Hepatic stellate cell (primary cell): ENCODE measurements at places on chromosomes 12 and 14.

DNA sequence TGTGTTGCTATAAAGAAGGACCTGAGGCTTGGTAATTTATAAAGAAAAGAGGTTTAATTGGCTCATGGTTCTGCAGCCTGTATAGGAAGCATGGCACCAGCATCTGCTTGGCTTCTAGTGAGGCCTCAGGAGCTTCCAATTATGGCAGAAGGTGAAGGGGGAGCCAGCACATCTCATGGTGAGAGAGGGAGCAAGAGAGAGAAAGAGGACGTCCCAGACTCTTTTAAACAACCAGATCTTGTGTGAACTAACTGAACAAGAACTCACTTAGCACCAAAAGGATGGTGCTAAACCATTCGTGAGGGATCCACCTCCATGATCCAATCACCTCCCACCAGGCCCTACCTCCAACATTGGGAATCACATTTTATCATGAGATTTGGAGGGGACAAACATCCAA is 6.1 kb upstream of the SNAPC1 start:
- no peak for DNase-seq

DNA sequence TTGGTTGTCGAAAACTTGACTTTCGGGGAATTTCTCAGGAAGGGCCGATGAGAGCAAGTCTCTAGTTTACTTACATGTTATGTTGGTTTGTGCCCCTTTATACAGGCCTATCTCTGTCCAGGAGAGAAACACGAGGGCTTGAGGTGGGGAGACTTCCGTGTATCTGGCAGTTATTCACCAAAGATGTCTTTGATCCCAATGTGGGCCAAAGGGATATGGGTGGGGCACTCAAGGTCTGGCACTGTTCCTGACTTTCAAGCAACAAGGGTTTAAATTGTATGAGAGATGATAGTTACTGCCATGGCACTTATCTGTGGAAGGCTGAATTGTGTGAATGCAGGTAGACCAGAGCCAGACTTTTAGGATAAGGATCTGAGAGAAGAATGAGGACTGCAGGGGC is 137.2 kb upstream of the DHRS4 start:
- DNase-seq = no peak

DNA sequence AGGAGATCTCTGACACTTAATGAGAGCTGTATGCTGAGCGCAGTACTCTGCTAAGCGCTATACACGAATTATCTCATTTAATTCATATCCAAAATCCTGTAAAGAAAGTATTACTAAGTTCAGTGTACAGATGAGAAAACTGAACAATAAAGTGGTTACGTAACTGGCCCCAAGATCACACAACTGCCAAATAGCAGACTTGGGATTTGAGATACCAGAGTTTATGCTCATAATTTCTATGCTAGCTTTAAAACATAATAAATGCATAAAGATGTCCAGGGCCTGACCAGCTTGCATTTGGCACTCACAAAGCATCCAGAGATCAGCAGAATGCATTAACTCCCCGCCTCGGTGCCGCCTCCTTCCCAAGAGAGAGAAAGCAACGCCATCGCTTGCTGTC is 83.2 kb upstream of the PWP1 start:
- DNase-seq = no peak

DNA sequence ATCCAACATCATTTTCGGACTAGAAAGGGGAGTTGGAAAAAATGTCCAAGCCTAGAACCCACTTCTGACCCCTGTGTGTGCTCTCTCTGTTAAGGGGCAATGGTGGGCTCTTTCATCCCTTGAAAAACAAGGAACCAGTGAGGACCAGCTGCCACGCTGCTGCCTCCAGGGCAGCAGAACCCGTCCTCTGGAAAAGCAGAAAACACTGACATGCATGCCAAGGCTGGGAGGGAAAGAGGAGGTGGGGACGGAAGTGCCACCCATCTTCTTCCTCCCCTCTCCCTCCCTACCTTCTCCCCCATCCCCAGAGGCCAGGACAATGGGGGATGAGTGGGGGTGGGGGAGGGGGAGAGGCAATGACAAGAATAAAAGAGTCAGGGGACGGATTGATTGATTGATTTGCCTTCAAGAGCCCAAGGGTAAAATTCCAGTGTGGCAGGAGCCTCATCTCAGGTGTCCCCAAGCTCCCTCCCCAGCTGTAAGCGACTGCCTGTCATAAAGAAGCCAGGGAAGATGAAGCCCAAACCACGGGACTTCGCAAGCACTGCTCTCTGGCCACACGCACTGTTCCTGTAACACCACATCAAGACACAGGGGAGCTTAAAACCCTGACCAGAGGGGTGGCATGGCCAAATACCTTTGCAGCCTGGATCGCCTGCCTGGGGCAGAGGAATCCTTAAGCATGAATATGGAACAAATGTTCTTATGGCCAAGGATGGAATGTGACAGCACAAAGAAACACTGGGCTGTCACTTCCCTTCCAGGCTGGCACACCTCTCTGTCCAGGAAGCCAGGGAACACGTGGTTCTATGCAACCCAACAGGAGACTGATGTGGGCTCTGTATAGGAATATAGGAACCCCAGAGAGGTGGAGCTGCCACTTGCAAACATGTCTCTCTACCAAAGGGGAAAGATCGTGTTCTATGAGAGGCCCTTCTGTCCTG is 38.9 kb upstream of the BDKRB2 start:
- no peak for DNase-seq

DNA sequence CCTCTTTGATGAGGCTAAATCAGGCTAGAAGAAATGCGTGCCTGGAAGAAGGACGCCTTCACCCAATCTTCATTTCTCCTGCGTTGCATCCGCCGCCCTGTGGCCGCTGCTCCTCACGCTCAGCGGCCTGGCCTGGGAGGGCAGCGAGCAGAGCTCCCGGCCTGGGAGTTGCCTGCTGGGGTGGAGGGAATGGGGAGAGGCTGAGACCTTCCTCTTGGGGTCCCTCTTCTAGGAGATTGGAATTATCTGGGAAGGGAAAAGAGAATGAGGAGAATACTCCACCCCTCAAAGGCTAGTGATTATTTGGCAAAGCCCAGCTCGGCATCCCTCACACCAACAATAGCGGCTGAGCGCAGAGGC is 2.4 kb upstream of the HOXC12 start:
- no peak for DNase-seq

GRCh38 chr12:15601210-15601800 is 187.9 kb downstream of the EPS8 start:
- DNase-seq = no peak

DNA sequence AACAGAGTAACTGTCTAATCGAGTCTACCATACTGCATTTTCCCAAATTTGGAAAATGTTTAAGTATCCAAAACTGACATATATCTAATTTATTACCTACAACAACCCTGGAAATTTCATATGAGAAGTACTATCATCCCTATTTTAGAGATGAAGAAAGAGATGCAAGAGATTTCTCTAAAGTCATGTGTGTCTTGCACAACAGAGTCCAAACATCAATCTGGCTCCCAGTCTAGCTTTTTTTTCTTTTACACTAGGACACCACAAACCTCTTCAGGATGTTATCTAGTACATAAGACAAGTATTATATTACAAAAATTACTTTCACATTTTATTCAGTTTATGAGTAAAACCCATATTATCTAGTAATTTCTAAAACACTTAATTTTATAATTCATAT is 39.1 kb downstream of the CAPS2 start:
- no peak for DNase-seq

DNA sequence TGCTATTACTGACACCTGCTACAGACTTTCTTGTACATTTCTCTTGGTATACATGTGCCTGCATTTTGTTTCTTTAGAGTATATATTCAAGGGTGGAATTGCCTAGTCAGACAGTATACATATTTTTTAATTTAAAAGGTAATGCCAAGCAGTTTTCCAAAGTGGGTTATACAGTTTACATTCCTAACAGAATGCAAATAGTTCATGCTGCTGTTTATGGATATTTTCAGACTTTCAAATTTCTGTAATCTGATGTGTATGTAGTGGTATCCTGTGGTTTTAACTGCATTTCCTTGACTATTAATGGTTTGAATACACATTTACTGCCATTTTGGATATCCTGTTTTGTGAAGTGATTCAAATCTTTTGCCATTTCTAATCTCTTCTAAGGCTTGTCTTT is 55.5 kb upstream of the VCPKMT start:
- DNase-seq = no peak

- no peak for DNase-seq
These were observed 105.7 kb downstream of the PLEKHA5 start for GRCh38 chr12:19234981-19235871.

- DNase-seq = no peak
These were observed at the start of gene CPNE6 for GRCh38 chr14:24071144-24071697. CPNE6 (plus strand) TSS chr14:24071562; CDS start chr14:24072937, 1,375 bp downstream.

GRCh38 chr14:68785534-68786490 is 7.1 kb downstream of the ZFP36L1 start:
- DNase-seq = no peak

- DNase-seq = no peak
These were observed 3.7 kb downstream of the ZBTB1 start for GRCh38 chr14:64508215-64508776.

- DNase-seq = peak; percentile 42
These were observed 310 bp downstream of the BICDL1 start for GRCh38 chr12:119989361-119989730.

GRCh38 chr14:60189923-60190840 is 25.0 kb upstream of the DHRS7 start:
- no peak for DNase-seq

GRCh38 chr14:95551435-95551834 is 16.6 kb downstream of the GLRX5 start:
- DNase-seq = no peak

- no peak for DNase-seq
These were observed 26.6 kb upstream of the GTF2A1 start for GRCh38 chr14:81247271-81247766.

GRCh38 chr12:117724543-117724942 is 244.2 kb downstream of the KSR2 start:
- DNase-seq = no peak

DNA sequence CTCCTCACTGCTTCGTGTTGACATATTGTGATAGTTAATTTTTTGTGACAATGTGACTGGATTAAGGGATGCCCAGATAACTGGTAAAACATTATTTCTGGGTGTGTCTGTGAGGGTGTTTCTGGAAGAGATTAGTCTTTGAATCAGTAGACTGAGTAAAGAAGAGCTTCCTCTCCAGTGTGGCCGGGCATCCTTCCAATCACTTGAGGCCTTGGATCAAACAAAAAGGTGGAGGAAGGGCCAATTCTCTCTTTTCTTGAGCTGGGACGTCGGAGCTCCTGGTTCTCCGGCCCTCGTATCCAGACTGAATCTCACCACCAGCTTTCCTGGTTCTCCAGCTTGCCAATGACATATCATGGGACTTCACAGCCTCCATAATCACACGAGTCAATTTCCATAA is 240.4 kb downstream of the CHST11 start:
- no peak for DNase-seq

- DNase-seq = no peak
These were observed 10.1 kb downstream of the LACRT start for GRCh38 chr12:54624315-54625279.

DNA sequence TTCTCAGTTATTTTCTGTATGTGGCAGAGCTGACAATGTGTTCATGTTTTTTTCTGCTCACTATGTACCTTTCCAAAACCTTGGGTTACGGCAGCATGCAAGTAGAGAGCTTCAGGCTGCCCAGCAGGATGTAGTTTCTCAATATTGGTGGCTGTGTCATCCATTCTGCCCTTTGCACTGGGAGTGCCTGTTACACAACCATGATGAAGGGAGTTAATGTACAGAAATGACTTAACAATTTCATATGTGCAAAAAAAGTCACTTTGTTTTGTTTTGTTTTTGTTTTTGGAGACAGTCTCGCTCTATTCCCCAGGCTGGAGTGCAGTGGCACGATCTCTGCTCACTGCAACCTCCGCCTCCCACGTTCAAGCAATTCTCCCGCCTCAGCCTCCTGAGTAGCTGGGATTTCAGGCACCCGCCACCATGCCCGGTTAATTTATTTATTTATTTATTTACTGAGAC is 6.1 kb upstream of the CNIH1 start:
- DNase-seq = no peak

DNA sequence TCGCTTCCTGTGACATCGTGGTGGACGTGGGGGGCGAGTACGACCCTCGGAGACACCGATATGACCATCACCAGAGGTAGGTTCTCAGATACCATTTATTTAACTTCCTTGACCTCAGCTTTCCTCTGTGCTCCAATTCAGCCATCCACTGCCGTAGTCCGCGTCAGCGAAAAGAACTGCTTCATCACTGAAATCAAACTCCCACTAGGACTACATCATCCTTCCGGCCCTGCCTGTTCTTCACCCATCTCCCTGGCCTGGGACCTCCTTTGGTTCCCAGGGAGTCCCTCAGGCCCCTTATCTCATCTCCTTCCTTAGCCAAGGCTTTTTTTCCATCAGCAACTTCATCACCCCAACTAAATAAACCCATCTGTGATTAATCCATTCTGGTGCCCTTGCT is 692 bp downstream of the MYG1 start:
- peak; percentile 53 for DNase-seq

- no peak for DNase-seq
These were observed 9.5 kb downstream of the PCNX1 start for GRCh38 chr14:70916799-70917198.

DNA sequence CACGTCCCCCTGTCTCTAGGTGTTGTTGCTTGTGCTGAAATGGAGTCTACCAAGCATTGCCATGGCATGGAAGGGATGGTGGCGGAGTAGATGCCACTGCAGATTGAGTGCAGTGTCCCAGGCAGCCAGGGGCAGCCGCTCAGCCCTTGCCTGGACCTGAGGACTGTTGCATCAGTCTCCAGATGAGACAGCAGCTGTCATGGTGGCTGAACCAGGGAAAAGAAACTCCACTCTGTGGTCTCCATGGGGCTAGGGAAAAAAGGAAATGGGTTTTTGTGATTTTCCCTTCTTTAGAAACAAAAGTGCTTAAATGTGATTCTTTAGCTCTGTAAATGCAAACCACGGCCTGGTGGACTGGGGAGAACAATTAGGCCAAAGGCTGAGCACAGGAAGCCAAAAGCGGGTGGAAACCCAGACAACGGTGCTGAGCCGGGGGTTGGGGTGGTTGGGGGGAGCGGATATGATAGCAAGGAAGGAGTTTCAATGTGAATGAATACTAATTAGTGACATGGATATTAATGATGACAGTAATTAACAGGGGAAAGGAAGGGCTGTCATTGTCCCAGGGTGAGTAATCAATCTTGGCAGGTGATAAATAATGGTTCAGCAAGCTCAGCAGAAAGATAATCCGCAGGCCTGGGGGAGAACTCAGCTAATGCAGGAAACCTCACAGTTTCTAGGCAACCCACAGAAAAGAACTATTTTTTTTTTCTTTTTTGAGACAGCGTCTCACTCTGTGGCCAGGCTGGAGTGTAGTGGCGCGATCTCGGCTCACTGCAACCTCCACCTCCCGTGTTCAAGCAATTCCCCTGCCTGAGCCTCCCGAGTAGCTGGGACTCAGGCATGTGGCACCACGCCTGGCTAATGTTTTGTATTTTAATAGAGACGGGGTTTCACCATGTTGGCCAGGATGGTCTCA is 442.6 kb downstream of the DPF3 start:
- DNase-seq = no peak
